ENCODE measurements at places on chromosomes 5 and 9. TPM values are rescaled to one million over a fixed set of nuclear protein-coding genes. Genes with fewer than 3 reads are reported as not detected.

The LRRC26 gene
- total RNA-seq = not detected

The CD14 gene
- 0.50 TPM for total RNA-seq

The IL4 gene
- not detected for total RNA-seq

The PTPN3 gene
- under 0.01 TPM for total RNA-seq

The WDR31 gene
- 4.0 TPM for total RNA-seq

The ARSI gene
- 12.1 TPM for total RNA-seq
